Activated CD4-positive, alpha-beta memory T cell treated with anti-CD3 and anti-CD28 coated beads, Interleukin-2, amount 10 ng/mL, durations not matched to agents 7 days and 5 days (primary cell): ENCODE measurements at places on chromosomes 3 and 15. TPM values are rescaled to one million over a fixed set of nuclear protein-coding genes. Genes with fewer than 3 reads are reported as not detected.
A peak's percentile ranks its signal among the peaks of the same experiment; 100 is the strongest.

GRCh38 chr15:44633603-44634002 is 29.9 kb downstream of the SPG11 start:
- H3K4me1 ChIP-seq = peaks cover 17% of the 10 kb centered on the region
- no peaks in the 10 kb centered on the region for H3K27me3 ChIP-seq
- no peak overlapping the region for H3K4me3 ChIP-seq
- H3K27ac ChIP-seq = peak overlapping the region; percentile 59

- H3K27me3 ChIP-seq = no peaks in the 10 kb centered on the region
- no peak overlapping the region for H3K4me3 ChIP-seq
- H3K27ac ChIP-seq = no peak overlapping the region
- H3K36me3 ChIP-seq = no peaks in the 10 kb centered on the region
- no peaks in the 10 kb centered on the region for H3K4me1 ChIP-seq
- DNase-seq = no peak
Measured at GRCh38 chr3:116033516-116033915, 410.2 kb downstream of the GAP43 start.

The ANKRD63 gene
- not detected for total RNA-seq

The LRRC31 gene
- total RNA-seq = not detected

DNA sequence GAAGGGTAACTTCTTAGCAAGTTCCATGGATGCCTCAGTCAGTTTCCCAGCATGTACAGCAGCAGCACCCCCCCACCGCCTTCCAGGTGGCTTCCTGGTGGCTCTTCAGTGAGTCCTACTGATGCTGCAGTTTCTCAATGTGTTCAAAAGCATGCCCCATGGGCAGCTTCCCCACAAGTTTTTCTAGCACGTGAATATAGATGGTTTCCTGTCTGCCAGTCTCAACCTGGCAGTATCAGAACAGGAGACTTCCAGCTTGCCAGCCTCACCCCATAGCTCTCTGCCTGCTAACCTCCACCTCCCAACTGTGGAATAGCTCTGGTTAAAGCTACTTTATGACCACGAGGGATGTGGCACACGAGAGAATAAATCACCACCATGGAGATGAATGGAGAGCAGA is 188.3 kb upstream of the SLCO3A1 start:
- peaks cover 1% of the 10 kb centered on the region for H3K27me3 ChIP-seq
- no peak for DNase-seq
- H3K4me3 ChIP-seq = no peak overlapping the region
- peaks cover 5% of the 10 kb centered on the region for H3K4me1 ChIP-seq
- H3K27ac ChIP-seq = no peak overlapping the region

- H3K27ac ChIP-seq = no peak overlapping the region
- H3K27me3 ChIP-seq = peaks cover 2% of the 10 kb centered on the region
- H3K4me3 ChIP-seq = no peak overlapping the region
Measured at GRCh38 chr3:108352176-108352575, 55.8 kb downstream of the HHLA2 start.
